NCI-H226 (cell line): ENCODE measurements at places on chromosomes 7 and 10.

DNA sequence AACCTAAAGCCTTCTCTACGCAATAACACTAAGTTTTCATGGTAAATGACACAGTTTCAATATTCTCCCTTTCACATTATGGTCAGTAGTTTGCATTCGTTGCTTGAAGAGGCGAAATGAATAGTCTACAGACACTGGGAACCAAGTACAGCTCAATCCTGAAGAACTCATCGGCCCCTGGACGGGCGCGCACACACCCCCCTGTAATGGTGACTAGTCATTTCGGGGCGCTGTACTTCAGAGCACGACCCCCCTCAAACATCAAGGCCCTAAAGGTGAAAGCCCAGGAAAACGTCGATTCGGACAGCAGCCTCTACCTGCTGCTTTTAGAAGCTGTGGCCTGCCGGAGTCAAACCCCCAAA lies 1.0 kb downstream of the NT5C2 start:
- no peak for DNase-seq

DNA sequence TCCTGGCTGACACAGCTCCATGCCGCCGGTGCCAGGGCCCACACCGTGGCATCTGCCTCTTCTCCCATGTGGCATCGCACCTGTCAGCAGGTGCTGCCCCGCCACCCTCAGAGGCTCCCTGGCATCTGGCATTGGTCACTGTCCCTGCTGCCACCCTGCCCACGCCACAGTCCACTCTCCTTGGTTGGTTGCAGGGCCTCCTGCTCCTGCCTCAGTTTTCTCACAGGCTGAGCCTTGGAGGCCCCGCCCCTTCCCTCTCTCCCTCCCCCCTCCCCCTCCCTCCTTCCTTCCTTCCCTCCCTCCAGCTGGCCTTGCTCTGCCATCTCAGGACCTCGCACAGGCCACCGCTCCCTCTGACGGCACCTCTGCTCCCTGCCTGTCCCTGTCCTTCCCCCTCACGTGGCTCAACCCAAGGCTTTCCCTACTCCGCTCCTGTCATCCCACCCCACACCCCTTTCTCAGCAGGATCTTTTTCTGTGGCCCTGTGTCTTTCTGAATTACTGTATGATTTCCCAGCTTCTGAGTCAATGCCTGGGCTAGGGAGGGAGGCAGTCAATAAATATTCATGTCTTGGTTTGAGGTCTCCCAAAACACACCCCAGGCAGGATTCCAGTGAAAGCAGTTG lies 87.4 kb downstream of the INPP5A start:
- no peak for DNase-seq

- DNase-seq: peak; percentile 49
Observed at GRCh38 chr10:48454302-48455054, 148.0 kb downstream of the MAPK8 start.

DNA sequence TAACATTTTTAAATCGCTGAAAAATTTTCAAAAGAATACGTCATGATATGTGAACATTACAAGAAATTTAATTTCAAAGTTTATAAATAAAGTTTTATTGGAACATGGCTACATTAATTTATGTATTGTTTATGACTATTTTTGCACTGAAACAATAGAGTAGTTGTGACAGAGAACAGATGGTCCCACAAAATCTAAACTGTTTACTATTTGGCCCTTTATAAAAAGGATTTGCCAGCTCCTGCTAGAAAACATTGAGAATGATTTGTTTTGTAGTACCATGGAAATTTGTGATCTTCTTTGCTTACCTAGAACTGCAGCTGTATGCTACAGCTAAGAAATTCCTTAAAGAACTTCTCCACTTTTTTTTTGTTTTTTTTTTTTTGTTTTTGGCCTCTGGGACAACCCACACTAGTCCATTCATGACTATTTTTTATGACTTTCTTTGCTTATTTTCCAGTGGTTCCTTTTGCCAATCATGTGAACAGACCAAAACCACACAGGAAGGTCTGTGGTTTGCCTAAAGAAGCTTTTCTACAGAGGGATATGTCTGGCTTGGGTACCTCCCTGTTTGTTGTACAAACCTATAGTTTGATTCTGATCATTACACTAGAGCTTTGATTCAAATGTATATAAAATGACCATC lies 55.7 kb downstream of the ST7 start:
- DNase-seq: peak; percentile 42

DNA sequence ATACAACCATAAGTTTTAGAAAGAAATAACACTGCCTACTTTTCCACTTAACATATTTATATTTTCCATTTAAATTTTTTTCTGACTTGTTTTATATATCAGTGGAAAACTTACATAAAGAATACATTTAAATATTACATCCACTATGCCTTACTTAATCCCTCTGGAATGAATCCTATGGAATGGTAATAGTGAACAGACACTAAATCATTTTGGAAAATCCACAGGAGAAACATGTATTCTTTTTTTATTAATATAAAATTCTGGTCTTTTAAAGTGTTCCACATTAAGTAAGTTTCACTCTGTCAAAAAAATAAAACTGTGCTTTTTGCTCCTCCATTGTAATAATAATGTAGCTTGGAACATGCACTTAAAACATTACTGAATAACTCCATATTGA lies 236.8 kb upstream of the LRRN3 start:
- DNase-seq: no peak

GRCh38 chr10:82572744-82573143 lies 697.8 kb downstream of the NRG3 start:
- no peak for DNase-seq

GRCh38 chr7:80724249-80724871 lies 85.9 kb downstream of the CD36 start:
- DNase-seq: peak; percentile 27

GRCh38 chr10:112124866-112125265 lies 58.7 kb downstream of the GPAM start:
- DNase-seq: no peak
